Activated T-cell treated with anti-CD3 and anti-CD28 coated beads, Interleukin-2, amount 50 U/mL, for 72 hours (primary cell): ENCODE measurements at places on chromosomes 5 and 9. TPM values are rescaled to one million over a fixed set of nuclear protein-coding genes. Genes with fewer than 3 reads are reported as not detected.

PITX1 gene
- 0.50 TPM for total RNA-seq

GRCh38 chr5:167378894-167379723 lies 912.3 kb upstream of the WWC1 start:
- DNase-seq, result no peak

- no peak for DNase-seq
Measured at GRCh38 chr5:95727764-95728191, 3.4 kb upstream of the RHOBTB3 start.

- DNase-seq, result no peak
Measured at GRCh38 chr5:139082813-139083498, 115.2 kb downstream of the SIL1 start.

GFPT2 gene
- total RNA-seq, result 0.70 TPM

DNA sequence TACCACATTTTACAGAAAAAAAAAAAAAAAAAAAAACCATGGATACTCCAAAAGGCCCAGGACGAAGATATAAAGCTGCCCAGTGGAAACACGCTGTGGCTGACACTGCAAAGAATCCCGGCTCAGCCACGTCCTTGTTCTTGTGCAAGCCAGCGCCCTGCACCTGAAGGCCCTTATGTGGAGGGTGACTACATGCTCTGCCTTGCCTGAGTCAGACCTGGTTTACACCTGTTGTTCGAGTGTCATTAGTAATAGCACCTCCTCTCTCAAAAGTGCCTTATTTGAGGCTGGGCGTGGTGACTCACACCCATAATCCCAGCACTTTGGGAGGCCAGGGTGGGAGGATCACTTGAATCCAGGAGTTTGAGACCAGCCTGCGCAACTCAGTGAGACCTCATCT lies 54.3 kb upstream of the ZSWIM6 start:
- no peak for DNase-seq

SERF1A gene
- total RNA-seq, result 14.1 TPM

- DNase-seq, result no peak
Measured at GRCh38 chr5:146645342-146645741, 129.4 kb upstream of the GPR151 start.

DNA sequence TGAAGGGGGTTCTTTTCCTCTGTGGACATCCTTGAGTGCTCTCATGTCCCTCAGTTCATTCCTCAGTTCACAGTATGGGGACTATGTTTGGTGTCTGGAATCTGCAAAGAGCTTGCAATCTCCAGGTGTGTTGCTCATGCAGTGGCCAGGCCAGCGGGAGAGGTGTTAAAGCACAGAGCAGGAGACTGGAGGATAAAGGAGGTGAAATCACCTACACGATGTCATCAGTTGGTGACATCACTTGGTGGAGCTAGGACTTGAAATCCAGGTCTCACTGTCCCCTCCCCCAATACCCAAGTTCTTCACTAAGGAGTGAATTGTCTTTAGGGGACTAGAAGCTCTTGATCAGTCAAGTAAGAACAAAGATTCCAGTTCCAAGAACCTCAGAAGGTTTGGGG lies 197.3 kb upstream of the ZNF618 start:
- no peak for DNase-seq

- DNase-seq, result no peak
Measured at GRCh38 chr5:31157720-31158119, 35.8 kb upstream of the CDH6 start.

FRMD3 gene
- 0.38 TPM for total RNA-seq

ECSCR gene
- total RNA-seq, result 1.4 TPM

DNA sequence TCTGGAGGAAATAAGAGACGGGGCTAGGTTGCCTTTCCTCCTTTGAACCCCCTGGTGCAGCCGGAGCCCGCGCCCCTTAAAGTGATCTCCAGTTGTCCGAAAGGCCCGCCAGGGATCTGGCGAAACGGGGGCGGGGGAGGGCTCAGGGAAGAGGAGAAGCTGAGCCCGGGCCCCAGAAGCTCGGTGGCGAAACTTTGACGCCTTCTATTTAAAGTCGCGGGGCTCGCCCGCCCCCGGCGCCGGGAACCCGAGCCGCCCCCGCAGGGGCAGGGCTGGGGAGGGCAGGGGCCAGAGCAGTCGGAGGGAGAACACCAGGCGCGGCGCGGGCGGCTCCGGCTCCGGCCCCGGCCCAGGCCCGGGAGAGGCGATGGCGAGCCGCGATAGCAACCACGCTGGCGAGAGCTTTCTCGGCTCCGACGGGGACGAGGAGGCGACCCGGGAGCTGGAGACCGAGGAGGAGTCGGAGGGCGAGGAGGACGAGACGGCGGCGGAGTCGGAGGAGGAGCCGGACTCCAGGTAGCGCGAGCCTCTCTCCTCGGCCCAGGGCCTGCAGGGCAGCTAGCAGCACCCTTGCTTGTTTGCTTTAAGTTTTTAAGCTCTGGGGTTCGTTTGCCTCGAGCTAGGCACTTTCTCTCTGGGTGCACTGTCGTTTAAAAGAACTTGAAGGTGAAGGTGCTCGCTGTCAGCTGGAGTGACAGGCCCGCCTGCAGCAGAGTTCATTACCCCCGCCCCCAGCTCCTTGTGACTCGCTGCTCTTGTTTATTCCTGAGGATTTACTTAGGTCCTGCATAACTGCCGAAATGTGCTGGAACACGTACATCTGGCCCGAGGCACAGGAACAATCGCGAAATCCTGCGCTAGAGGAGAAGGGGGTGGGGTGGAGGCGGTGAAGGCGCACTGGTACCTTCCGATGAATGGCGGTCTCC lies at the start of gene CMYA5:
Gene CMYA5, plus strand, starts transcription at position 296 of the 926 bp plus-strand sequence. Its CDS starts 72 bp downstream, at position 368.
- DNase-seq, result no peak

DNA sequence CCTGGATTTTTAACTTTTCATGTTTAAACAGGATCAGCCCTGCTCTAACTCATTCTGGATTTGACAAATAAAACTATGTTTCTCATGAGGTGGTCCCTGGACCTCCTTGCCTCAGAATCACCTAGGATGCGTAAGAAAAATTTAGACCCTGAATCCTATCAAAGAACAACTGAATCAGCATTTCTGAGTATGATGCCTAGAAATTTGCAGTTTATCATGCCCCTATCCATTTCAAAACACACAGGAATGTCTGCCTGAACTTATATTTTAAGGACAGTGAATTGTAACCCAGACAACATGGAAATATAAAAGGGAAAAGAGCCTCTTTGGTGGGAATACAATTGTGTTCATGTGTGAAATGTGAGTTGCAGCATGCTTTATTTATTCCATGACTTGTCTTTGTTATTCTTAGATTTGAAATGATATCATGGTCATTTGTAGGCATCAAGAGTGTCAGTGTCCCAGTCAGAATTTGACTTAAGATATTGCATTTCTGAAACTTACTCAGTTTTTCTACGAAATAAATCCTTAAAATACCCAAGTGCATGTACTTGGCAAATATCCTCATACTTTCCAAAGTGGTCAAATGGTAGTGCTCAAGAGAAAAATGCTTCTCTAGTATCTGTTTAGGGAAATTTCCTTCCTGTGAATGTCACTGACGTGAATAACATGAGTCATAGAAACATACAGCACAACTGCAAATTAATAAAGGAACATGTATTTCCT lies 144.3 kb downstream of the GIN1 start:
- no peak for DNase-seq

GRCh38 chr9:117492476-117492875 lies 77.6 kb upstream of the ASTN2 start:
- DNase-seq, result no peak
